HFFc6 (cell line): ENCODE measurements at places on chromosomes 12 and 14.

- H3K27me3 ChIP-seq = peaks cover 1% of the 10 kb centered on the region; the same call in 1 of the 2 replicates
- no peak for DNase-seq
- H3K27ac ChIP-seq = peak overlapping the region; percentile 84
- peaks cover 55% of the 10 kb centered on the region for H3K4me1 ChIP-seq
- H3K36me3 ChIP-seq = peaks cover 35% of the 10 kb centered on the region
Observed at GRCh38 chr12:50212071-50212467, 44.9 kb upstream of the CERS5 start.

GRCh38 chr12:7161327-7161726, 28.2 kb upstream of the PEX5 start:
- H3K36me3 ChIP-seq = no peaks in the 10 kb centered on the region
- no peak overlapping the region for H3K27ac ChIP-seq
- no peak for DNase-seq
- peaks cover 10% of the 10 kb centered on the region for H3K27me3 ChIP-seq

DNA sequence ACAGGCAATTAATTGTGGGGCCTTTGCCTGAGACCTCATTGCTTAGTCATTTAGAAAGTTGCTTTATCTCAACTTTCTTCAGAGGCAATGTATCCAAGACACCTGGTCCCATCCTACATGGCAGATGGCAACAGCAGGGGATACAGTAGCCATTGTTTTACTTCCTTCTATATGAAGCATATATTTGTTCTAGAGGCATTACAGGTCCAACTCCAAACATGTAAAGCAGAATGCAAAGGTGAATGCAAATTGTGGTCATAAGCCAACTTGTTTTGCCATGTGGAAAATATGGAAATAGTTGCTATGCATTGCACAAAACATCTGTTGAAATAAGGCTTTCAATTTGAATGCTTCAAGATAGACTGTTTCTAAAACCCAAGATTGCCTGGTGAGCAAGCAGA, 109.8 kb upstream of the BCAT1 start:
- no peak overlapping the region for H3K4me3 ChIP-seq
- DNase-seq = no peak
- no peaks in the 10 kb centered on the region for H3K36me3 ChIP-seq

DNA sequence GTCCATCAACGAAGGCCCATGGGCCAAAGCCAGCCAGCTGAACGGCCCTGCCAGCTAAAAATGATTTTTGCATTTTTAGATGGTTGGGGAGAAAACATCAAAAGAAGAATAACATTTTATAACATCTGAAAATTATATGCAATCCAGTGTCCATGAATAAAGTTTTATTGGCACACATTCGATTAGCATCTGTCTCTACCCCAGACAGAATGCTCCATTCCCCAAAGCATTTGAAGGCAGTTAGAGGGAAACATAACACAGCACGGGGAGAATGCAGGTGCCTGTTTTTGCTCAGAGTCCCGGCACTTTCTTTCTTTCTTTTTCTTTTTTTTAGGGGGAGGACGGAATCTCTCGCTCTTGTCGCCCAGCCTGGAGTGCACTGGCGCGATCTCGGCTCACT, 110.7 kb downstream of the ZNF664 start:
- no peaks in the 10 kb centered on the region for H3K36me3 ChIP-seq
- no peaks in the 10 kb centered on the region for H3K4me1 ChIP-seq
- peaks cover 17% of the 10 kb centered on the region for H3K27me3 ChIP-seq
- no peak overlapping the region for H3K27ac ChIP-seq
- no peak overlapping the region for H3K4me3 ChIP-seq
- no peak for DNase-seq

- no peak overlapping the region for H3K27ac ChIP-seq
- H3K4me3 ChIP-seq = no peak overlapping the region
- no peaks in the 10 kb centered on the region; the same call in 1 of the 2 replicates for H3K27me3 ChIP-seq
- DNase-seq = no peak
Observed at GRCh38 chr12:7899755-7900154, 27.0 kb upstream of the SLC2A14 start.

- H3K27ac ChIP-seq = no peak overlapping the region
- H3K4me3 ChIP-seq = no peak overlapping the region
- DNase-seq = no peak
- no peaks in the 10 kb centered on the region for H3K4me1 ChIP-seq
- no peaks in the 10 kb centered on the region; the same call in 1 of the 2 replicates for H3K27me3 ChIP-seq
- H3K36me3 ChIP-seq = no peaks in the 10 kb centered on the region
Observed at GRCh38 chr12:100494026-100494425, 20.4 kb downstream of the NR1H4 start.

DNA sequence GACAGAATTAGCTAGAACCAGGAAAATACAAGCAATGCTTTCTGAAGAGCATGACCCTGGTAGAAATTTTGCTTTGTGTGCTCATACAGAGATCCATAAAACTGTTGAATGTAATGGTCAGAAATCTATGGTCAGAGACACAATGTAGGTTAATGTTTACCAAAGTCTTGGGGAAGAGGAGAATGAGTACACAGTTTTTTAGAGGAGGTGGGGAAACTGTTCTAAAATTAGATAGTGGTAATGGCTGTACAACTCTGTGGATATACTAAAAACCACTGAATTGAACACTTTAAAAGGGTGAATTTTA, 109.5 kb upstream of the ARHGAP5 start:
- H3K27me3 ChIP-seq = peaks cover 15% of the 10 kb centered on the region
- no peak overlapping the region for H3K4me3 ChIP-seq
- DNase-seq = no peak
- no peaks in the 10 kb centered on the region for H3K36me3 ChIP-seq

DNA sequence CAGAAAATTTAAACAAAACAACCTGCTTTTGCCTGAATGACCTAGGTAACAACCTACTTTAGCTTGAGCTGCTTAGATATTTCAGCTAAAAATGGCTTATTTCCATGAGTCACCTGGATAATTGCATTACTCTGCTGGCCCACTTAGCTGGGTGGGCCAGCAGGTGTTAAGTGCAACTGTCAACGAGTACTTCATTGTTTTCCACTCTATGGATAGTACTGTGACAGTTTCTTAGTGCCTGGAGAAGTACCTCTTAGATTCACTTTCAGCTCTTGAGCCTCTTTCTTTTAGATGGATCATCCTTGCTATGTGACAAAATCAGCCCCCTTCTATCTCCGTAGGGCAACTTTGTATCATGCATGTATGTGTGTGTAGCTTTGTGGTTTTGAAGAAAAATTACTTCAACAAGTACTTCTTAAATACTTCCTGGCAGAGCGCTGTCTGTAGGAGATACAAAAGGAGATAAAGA, 368.2 kb upstream of the ATP2B1 start:
- H3K36me3 ChIP-seq = no peaks in the 10 kb centered on the region
- peaks cover 17% of the 10 kb centered on the region for H3K4me1 ChIP-seq
- DNase-seq = no peak
- no peak overlapping the region for H3K27ac ChIP-seq

DNA sequence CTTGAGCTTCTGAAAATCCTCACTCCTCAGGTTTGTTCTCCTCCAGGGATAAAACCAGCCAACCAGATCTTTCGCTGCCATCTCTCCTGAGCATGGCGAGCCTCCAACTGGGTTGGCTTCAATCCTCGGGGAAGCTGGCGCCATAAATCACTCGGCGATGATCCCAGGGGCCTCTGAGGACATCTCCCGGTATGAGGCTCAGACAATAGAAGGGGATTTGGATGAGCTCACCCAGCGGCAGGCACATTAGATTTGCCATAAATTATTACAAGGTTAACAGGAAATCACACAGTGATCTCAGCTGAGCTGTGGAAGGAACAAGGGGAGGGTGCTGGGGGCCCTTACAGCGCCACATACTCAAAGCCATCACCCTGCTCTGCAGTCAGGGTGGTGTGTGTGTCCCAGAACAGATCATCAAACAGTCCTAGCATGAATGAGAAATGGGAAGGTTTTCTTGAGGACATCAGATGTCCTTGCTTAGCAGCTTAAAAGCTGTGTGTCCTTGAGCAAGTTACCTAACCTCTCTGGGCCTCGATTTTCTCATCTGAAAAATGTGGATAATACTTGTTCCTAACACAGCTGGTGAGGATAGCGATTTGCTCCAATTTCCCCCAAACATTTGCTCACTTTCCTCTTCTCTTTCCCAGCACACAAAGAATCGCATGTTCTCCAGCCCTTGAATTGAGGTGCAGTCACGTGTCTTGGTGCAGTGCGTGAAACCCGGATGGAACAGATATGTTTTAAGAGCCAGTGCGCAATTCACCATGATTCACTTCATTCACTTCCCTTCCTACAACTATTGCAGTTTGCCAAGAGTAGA, 142.8 kb downstream of the SCARB1 start:
- no peaks in the 10 kb centered on the region for H3K36me3 ChIP-seq
- peaks cover 10% of the 10 kb centered on the region for H3K27me3 ChIP-seq
- peak overlapping the region; percentile 65; the same call in 1 of the 2 replicates for H3K27ac ChIP-seq
- no peak for DNase-seq
- peaks cover 25% of the 10 kb centered on the region for H3K4me1 ChIP-seq

GRCh38 chr14:89131004-89131750, 285.9 kb downstream of the FOXN3 start:
- H3K36me3 ChIP-seq = peaks cover 4% of the 10 kb centered on the region
- DNase-seq = no peak
- H3K27ac ChIP-seq = no peak overlapping the region
- no peaks in the 10 kb centered on the region; the same call in 1 of the 2 replicates for H3K27me3 ChIP-seq

- no peaks in the 10 kb centered on the region for H3K27me3 ChIP-seq
- H3K36me3 ChIP-seq = no peaks in the 10 kb centered on the region
- H3K4me1 ChIP-seq = peaks cover 6% of the 10 kb centered on the region; the same call in 1 of the 2 replicates
- H3K27ac ChIP-seq = no peak overlapping the region
- H3K4me3 ChIP-seq = no peak overlapping the region
Observed at GRCh38 chr12:91033251-91033650, 24.6 kb downstream of the KERA start.

DNA sequence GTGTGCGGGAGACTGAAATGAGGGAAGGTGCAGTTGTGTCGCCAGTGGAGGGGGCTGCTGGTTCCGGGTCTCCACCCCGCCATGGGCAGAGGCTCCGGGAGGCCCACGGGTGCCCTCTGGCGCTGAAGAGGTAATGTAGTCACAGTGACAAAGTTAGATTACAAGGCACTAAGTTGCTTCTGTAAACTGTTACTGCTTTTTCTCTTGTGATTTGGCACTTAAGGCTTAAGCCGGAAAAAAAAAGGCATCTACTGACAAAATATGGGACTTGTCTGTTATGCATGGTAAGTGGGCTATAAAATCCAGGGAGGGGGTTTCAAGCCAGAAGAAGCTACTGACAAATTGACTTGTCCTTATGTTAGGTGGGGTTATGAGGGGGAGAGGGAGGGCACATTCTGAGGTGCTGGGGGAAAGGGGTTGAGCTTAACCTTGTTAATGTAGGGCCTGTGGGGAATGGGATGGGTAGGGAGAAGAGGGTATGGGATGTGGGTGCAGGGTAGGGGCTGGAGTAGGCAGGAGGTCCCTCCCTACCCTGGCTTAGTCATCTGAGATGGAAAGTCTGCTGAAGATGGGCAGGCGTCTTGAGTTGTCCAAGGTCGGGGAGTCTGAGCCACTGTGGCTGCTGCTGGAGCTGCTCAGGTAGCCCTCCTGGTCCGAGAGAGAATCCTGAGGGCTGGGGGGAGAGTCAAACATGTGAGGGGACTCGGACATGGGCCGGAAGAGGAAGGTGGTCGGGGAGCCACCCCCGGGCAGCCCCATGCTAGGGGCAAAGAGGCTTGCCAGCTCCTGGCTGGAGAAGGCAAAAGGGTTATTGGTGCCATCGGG, 3.7 kb downstream of the ZFP36L1 start:
- H3K4me3 ChIP-seq = peak overlapping the region; percentile 95
- peaks cover 83% of the 10 kb centered on the region for H3K27me3 ChIP-seq
- DNase-seq = peak; percentile 77
- peaks cover 67% of the 10 kb centered on the region for H3K36me3 ChIP-seq
- peak overlapping the region; percentile 99 for H3K27ac ChIP-seq
